ENCODE measurements at places on chromosomes 5 and 9.
A peak's percentile ranks its signal among the peaks of the same experiment; 100 is the strongest.

GRCh38 chr5:167233507-167234220, 1057.8 kb upstream of the WWC1 start:
- no peak for DNase-seq

GRCh38 chr9:114860187-114860586, 54.3 kb upstream of the TNFSF15 start:
- no peak for DNase-seq

DNA sequence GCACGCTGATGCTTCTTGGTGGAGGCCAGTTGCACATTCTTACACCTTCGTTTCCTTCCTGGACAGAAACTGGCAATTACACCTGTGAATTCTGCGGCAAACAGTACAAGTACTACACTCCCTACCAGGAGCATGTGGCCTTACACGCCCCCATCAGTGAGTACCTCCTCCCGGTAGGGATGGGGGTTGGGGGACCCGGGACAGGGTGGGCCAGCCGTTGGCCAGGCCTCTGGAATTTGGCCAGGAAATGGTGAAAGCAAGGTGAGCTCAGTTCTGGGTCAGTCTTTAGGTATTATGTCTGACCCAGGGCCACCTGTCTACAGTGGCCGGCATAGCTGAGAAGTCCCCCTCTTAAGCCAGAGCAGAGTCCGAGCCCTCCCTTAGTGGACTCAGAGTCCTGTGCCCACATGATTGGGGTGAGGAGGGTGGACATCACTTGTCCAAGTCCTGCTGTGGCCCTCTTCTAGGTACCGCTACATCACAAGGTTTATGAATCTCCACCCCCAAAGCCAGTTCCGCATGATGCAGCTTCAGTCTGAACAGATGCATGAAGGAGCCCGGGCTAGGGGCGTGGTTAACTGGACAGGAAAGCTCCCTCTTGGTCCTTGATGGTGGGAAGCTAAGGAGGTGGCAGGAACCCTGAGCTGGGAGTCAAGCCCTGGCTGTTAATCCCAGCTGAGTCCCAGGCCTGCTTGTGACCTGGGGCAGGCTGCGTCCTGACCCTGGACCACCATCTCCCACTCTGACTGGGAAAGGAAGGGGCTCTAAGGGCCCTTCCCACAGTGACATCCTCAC, 61.3 kb downstream of the AMBP start:
- no peak for DNase-seq

DNA sequence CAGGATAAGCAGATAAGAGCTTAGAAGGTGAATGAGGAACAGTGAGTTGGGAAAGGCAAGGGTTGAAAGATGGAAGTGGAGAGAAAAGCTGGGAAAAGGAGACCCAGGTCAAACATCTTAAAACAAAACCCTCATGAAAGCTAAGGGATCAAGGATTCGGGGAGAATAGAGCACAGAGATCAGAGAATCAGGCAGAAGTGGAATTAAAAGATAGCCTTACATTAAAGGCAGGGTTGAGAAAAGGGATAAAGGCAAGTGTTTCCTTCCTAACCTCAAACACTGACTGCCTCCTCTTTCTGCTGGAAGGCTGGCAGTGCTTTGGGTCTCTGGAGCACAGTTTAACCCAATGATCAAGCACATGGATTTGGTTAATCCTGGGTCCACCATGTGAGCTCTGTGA, 28.7 kb upstream of the ACTBL2 start:
- DNase-seq, result no peak

DNA sequence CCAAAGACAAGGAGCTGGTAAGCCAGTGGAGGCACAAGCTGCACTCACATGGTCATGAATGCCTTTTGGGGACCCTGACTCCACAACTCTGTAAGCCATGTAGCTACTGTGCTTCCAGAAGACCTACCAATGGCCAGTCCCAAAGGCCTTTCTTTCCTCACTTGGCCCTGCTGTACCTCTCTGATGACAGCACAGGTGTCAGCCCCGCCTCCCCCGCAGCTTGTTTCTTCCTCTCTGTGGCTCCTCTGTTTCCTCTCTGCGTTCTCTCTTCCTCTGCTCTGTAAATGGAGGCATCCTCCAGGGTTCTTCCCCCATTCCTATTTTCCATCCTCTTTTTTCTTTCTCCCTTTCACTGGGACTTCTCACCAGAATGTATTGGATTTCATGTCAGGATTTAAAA, 26.7 kb downstream of the SH3TC2 start:
- no peak for DNase-seq

DNA sequence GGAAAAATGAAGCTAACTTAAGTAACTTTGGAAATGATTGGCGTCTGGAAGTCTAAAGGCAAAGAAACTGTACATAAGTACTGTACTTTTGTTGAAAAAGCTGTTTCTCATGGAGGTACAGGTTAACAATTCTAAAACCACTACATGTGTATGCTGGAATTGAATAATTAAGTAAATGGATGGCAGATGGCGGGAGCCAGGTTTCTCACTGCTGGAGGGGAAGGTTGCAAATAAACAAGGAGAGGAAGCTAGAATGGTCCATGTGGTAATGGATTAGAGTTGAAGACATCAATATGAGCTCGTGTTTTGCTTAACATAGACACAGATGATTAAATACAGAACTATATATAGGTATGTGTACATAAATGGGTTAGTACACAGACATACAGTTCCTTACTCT, 43.2 kb upstream of the ASTN2 start:
- DNase-seq, result no peak

GRCh38 chr9:128203707-128204551, 750 bp downstream of the DNM1 start:
- no peak for DNase-seq

GRCh38 chr5:6950250-6950649, 237.0 kb downstream of the TENT4A start:
- no peak for DNase-seq

GRCh38 chr5:121273833-121274433, 577.7 kb upstream of the FTMT start:
- DNase-seq, result no peak

GRCh38 chr9:27572566-27572917, 739 bp downstream of the C9orf72 start:
- peak; percentile 31 for DNase-seq

GRCh38 chr5:175816348-175816747, 55.0 kb upstream of the CPLX2 start:
- no peak for DNase-seq

GRCh38 chr5:11588803-11589202, 315.4 kb downstream of the CTNND2 start:
- DNase-seq, result no peak

DNA sequence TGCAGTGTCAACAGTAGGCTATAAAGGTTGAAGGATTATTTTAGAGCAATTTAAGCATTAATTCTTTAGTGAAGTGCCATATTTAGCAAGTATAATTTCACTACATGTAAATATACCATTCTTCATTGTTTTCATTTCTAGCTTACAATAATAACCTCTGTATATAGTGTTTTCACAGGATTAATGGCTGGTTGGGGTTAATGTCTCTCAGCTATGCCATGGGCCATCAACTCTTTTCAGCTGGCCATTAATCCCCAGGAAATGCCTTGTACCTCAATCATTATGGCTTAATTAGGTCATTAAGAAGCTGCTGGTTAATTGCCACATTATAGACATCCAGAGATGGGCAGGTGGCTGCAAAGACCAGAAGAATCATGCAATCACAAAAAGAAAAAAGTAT, 715.1 kb downstream of the MAT2B start:
- no peak for DNase-seq

DNA sequence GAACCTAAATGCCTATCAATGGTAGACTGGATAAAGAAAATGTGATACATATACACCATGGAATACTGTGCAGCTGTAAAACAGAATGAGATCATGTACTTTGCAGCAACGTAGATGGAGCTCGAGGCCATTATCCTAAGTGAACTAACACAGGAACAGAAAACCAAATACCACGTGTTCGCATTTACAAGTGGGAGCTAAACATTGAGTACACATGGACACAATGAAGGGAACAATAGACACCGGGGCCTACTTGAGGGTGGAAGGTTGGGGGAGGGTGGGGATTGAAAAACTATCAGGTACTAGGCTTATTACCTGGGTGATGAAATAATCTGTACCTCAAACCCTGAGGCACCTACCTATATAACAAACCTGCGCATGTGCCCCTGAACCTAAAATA, 22.4 kb upstream of the DEPDC1B start:
- DNase-seq, result no peak

GRCh38 chr5:67093279-67093678, 103.3 kb downstream of the CD180 start:
- DNase-seq, result no peak

DNA sequence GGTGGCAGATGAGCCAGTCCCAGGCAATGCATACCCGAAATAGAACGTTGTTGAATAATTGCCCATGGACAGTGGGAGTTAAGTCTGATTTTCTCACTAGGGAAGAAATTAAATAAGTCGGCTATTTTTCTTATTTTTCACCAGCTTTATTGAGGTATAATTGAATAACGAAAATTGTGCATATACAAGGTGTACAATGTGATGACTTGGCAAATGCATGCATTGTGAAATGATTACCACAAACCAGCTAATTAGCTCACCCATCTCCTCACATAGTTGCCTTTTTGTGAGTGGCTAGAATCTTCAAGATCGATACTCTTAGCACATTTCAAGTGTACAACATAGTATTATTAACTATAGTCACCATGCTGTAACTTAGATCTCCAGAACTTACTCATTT, 249.6 kb downstream of the ROR2 start:
- no peak for DNase-seq

- no peak for DNase-seq
These were observed 15.7 kb downstream of the LVRN start for GRCh38 chr5:115977988-115978387.

DNA sequence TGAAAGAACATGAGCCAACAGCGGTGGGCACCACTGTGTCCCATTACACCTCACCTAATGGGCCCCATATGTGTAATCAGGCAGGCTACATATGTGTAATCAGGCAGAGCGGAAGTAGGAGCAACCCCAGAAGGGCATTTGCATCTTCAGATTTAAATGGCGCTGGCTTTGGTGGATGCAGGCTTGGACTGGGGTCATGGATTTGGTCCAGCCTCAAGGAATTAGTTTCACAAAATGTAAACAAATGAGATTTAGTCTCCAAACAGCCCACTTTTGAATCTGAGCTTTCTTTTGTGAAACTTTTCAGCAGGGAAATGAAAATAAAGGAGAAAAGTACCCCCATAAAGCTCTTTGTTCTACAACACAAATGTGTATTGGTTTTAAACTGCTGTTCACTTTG, 161.3 kb downstream of the LPAR1 start:
- no peak for DNase-seq

DNA sequence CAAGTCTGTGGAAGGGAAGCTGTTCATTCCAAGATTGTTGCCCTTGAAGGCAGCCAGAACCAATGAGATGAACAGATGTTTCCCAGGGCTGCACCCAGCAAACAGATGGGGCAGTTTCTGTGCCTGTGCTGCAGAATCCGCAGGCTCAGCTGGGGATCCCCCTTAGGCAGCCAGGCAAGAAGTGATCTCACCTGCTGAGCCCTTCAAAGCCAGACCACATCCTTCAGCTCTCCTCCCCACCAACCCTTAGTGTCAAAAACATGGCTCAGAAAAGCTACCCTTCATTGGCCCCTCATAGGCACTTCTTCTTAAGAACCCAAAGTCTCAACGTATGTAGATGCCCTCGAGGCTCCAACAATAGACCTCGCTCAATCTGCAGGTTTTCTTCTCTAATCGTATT, 626.7 kb downstream of the CCDC171 start:
- DNase-seq, result peak; percentile 11

DNA sequence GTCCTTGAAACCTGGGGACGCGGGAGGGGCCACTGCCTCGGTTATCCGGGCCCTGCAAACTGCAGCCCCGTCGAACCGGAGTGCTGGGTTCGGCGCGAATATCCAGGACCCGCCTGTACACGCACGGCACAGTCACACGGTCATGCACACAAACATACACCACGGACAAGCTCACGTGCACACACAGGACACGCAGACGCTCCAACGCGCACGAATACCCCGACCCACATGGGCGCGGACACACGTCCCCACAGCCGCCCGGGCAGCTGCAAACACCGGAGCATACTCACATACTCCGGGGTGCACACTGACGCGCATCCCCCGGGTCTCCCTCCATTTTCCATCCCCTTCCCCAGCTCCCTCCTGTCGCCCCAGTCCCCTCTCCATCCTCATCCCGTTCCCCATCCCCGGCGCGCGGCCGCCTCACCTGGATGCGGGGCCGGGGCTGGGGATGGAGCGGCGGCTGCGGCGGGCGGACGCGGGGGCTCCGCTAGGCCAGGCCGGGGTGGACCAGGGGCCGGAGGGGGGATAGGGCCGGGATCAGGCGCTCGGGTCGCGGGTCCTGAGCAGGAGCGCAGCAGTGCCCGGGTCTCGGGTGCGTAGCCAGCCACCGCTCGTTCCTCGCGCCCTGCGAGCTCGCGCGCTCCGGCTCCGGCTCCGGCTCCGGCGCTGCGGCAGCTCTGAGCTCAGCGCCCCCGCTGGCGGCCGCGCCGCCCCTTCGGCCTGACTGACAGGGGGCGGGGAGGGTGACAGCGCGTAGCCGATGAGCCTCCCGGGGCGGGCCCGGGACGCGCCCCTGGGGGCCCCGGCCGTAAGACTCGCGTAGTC, at the start of the genes EIF4E1B and SNCB:
Gene EIF4E1B, plus strand, starts transcription at position 823 of the 828 bp plus-strand sequence. CDS start 12,113 bp downstream, outside the sequence.
Gene SNCB, minus strand, starts transcription at position 682 of the 828 bp plus-strand sequence. CDS start 880 bp downstream, outside the sequence.
- DNase-seq, result peak; percentile 31

DNA sequence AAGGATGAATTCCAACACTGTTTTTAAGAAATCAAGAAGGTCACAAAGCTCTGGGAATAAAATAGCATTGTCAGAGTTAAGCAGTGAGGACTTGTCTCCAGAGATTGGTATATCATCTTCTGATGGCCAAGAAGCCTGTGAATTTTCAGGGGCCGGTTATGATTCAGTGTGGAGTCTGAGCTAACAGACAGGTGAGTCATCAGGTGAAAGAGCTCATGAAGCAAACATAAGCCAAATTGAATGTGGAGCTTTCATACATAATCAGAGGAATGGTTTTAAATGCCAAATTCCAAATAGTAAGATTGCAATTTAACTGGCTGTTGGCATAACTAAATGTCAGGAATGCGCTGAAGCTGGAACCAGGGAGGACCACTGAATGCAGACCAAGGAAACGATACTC, 494.2 kb downstream of the MTRR start:
- no peak for DNase-seq

GRCh38 chr5:83354958-83355357, 116.6 kb upstream of the VCAN start:
- no peak for DNase-seq

DNA sequence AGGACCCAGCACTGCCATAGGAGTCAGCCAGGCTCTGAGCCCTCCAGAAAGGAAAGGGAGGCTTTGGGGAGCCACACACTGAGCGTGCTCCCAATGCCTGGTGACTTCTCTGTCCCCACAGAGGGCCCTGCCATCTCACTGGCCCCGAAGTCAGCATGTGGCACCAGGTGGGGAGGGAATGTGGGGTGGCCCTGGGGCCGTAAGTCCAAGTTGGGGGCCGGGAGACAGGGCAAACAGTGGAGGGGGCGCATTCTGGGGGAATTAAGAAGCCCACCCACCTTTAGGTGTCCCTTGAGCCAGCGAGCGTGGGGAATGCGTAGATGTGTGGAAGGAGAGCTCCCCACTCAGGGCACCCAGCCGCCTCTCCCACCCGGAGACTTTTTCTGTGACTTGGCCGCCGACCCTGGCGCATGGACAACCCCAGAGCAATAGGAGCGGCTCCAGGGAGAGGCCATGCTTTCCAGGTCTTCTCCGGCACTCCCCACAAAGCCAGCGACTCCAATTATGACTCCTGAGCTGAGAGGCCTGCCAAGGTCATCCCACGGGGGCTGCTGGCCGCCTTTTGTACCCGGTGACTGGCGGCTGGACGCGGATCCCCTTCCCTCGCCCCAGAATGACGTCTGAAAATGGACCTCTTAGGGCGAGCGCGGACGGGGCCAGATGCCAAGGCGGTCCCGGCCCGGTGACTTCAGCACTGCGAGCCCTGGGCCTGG, 9.8 kb downstream of the IRX1 start:
- DNase-seq, result no peak
